Activated effector memory CD4-positive, alpha-beta T cell treated with Interleukin-2 at 50 U/mL for 16 hours (primary cell): ENCODE measurements at places on chromosomes 7 and 10.

GRCh38 chr7:125197731-125198393, 268.2 kb upstream of the POT1 start:
- DNase-seq, result no peak

GRCh38 chr7:76011442-76011861, 17.1 kb upstream of the TMEM120A start:
- DNase-seq, result no peak

DNA sequence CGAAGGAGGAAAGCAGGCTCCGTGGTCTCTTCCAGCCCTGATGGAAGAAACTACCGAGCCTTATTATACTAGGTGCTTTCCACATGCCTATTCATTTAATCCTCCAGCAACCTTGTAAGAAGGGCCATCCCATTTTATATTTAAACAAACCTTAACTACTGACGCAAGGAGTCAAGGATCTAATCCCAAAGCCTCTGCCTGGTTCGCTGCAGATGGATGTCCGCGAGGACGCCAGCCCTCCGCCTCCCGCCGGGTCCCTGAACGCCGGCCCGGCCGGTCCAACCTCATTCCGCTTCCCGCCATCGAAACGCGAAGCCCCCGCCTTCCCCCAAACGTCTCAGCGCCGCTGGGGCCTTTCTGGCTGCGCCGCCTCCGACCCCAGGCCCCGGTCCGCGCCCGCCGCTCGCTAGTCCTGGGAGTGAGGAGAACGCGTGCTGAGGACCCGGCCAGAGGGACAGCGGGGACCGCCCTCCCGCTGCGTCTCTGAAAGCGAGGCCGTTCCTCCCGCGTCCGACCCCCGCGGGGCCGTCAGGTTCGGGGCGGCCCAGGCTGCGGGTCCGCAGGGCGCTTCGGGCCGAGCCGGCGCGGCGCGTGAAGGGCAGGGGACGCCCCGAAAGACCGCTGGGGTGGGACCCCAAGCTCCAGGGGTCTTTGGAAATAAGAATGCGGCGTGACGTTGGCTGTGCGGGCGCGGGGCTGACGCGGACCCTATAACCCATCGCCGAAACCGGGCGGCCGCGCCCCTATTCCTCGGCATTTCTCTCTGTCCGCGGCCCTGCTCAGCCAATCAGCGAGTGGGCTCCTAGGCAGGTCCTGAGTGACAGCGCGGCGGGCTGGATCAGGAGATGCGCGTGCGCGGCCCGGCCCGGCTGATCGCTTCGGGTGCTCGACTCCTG, at the start of gene ATP6V0E2:
Gene ATP6V0E2, plus strand, starts transcription at position 896 of the 896 bp plus-strand sequence. CDS start 97 bp downstream, outside the sequence.
- DNase-seq, result peak; percentile 85

DNA sequence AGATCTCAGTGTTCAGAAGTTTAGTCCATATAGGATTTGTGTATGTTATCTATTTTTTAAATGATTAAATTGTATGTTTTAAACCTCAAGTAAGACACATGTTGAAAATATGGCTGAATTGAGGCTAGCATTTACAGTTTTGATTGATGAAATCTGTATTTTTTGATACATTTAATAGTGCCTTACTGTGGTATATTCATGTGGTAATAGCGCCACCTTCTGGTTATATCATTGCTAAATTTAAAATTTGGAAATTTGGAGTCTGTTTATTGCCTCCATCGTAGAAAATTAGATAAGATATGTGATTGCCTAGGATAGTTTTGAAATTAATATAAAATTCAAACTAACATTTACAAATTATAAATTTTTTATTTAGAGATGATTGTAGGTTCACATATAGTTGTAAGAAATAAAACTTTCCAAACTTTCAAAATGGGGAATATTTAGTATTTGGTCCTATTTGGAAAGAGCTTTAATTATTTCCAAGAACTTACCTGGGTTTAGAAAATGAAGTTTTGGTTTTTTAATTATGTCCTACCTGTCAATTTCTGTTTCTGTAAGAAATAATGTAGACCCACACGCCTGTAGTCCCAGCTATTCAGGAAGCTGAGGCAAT, 19.1 kb upstream of the ARMS2 start:
- no peak for DNase-seq

DNA sequence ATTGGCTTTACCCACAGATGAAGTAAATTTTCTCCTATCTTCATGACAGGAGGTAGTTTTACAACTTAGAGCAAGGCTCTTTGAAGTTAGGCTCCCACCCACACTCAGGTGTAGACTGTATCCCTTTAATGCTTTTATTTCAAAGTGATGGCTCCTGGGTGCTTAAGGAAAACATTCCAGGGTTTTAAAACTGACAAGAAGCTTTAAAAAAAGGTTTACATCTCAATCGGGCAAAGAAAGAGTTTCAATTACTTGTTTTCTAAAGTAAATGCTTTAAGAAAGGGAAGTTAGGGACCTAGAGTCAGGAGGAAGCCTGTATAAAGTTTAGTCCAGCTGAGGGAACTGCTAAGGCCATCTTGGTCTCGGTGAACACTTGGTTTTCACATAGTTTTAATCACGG, 1153.8 kb upstream of the C7orf33 start:
- no peak for DNase-seq

DNA sequence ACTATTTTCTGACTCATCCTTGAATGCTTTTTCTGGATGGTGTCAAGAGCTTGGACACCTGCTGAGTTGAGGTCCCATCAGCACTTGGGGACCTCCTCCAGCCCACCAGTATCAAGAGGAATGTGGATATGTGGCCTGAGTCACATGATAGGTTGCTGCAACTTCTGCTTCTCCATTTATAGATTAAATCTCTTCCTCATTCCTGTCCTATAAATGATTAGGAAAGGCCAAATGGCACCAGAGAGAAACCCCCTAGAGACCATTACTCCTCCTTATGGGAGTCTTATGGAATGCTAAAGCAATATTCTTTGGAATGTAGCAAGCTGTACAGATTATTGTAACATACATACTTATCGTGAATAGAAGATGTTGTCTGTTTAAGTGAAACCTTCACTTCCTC, 85.6 kb downstream of the NEUROD6 start:
- DNase-seq, result no peak

GRCh38 chr7:157490465-157490912, 153.7 kb downstream of the DNAJB6 start:
- DNase-seq, result peak; percentile 33

GRCh38 chr7:142669074-142669654, 80.1 kb upstream of the PRSS1 start:
- DNase-seq, result no peak

DNA sequence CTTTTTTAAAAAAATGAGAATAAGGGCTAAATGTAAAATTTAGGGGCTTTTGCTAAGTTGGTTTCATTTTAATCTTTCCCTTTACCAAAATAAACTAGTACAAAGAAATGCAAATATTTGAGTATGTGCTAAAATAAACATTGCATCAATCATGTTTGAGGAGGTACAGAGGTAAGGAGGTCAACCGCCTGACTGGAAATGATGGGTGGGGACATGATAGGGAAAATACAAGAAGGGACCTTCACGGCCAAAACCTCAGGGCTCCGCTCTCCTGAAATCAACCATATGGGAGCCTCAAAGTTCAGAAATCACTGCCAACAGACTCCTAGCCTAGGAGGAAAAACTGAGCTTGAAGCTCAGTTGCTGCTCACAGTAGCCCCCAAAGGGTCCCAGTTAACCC, 207.6 kb downstream of the AHR start:
- no peak for DNase-seq

GRCh38 chr7:70886547-70886946, 245.4 kb upstream of the GALNT17 start:
- no peak for DNase-seq

- no peak for DNase-seq
Observed at GRCh38 chr7:141481971-141482370, 69.2 kb upstream of the AGK start.

GRCh38 chr10:37220866-37221265, 95.5 kb downstream of the ANKRD30A start:
- no peak for DNase-seq

DNA sequence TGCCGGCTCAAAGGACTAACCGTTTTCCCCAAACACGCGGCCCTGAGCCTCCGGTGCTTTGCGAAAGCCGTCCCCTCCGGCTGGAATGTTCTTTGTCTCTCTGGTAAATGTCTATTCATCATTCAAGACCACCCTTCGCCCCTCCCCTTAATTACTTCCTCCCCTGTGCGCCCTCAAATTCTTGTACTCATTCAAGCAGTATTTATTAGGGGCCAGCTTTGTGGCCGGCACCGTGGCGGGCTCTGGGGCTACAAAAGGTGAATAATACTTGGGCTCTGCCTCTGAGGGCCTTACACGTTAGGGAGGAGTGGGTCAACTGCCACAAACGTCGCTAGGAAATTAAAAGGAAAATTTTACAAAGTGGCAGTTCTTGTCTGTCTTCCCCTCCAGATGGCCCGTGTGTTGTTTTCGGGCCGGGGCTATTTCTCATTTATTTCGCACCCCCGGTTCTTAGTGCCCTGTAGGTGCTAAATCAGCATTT, 1.5 kb upstream of the MEST start:
- DNase-seq, result no peak

GRCh38 chr10:90204131-90204955, 503.0 kb downstream of the KIF20B start:
- DNase-seq, result no peak

- DNase-seq, result no peak
Observed at GRCh38 chr10:113001599-113002448, 51.8 kb downstream of the TCF7L2 start.

- DNase-seq, result no peak
Observed at GRCh38 chr10:77625379-77625778, 12.2 kb downstream of the KCNMA1 start.

- no peak for DNase-seq
Observed at GRCh38 chr10:51585742-51586141, 113.7 kb downstream of the CSTF2T start.

DNA sequence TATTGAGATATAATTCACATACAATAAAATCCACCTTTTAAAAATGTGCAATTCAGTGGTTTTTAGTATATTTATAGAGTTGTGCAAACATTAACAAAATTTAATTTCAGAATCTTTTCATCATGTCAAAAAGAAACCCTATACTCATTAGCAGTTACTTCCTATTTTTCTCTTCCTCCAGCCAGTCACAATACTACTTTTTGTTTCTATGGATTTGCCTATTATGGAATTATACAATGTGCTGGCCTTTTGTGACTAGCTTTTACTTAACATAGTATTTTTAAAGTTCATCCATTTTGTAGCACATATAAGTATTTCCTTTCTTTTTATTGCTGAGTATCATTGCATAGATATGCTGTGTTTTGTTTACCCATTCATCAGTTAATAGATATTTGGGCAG, 199.9 kb upstream of the IMMP2L start:
- DNase-seq, result no peak

DNA sequence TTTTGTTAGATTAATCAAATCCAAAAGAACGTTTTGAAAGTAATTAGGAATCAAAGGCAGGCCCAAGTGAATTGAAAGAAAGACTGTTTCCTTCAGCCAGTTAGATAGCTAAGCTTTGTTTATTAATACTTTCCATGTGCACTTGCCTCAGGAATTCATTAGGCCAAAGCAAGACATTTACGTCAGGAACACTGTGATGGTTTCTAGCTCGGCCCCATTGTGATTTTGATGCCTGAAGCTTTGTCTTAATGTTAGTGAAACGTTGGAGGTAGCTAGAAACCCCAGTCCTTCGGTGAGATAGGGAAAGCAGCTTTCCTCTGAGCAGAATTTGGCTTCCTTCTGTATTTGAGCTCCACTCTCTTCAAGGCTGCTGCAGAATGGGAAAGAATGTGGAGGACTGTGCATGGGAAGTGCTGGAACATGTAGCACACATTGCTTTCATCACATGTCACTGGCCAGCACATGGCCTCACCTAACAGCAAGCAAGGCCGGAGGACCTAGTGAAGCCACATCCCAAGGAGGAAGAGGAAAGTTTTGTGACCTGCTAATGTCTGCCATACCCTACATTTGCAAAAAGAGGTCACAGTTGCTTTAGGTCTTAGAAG, 64.1 kb downstream of the PCGF5 start:
- DNase-seq, result no peak

- DNase-seq, result no peak
Observed at GRCh38 chr10:72756674-72757385, 64.9 kb downstream of the MCU start.

DNA sequence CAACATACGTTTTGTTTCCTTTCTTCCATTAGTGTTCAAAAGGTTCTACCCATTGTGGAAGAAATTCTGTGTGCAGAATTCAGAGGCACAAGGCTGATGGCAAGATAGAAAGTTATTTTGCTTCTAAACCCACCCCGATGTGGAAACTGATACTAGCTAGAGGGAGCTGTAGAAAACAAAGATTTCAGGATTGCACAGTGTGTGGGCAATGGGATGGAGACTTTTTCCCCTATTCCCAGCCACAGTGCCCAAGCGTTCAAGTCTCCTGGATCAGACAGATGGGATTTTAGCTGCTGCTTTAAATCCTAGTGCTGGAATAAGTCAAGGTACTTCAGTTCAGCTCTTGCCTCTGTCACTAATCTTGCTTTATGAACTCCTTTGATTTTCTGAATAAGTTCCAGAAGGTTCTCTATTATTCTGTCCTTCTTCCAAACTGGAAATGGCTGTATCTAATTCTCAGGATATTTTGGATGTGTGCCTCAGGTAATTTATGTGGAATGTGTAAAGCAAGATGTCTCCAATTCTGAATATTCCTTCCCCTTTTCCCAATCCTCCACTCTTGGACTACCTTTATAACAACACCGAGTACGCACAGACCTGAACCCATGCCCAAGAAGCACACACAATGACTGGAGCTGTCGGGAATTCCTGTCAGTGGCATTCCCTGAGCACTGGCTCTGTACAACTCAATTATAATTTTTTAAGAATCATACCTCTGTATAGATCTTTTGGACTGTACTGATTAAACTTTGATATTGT, 473.0 kb downstream of the PLXDC2 start:
- no peak for DNase-seq
